ENCODE measurements at places on chromosomes 16 and 17.

DNA sequence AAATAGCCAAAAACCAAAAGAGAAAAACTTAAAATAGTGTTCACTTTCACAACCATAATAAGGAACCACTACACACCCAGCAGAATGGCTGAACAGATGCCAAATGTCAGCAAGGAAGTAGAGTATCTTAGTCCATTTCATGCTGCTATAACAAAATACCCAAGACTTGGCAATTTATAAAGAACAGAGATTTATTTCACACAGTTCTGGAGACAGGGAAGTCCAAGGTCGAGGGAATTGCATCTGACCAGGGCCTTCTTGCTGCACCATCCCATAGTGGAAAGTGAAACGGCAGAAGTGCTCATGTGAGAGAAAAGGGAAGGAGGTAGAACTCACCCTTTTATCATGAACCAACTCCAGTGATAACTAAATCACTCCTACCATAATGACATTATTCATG, 33.8 kb upstream of the CCL22 start:
- DNase-seq: no peak

DNA sequence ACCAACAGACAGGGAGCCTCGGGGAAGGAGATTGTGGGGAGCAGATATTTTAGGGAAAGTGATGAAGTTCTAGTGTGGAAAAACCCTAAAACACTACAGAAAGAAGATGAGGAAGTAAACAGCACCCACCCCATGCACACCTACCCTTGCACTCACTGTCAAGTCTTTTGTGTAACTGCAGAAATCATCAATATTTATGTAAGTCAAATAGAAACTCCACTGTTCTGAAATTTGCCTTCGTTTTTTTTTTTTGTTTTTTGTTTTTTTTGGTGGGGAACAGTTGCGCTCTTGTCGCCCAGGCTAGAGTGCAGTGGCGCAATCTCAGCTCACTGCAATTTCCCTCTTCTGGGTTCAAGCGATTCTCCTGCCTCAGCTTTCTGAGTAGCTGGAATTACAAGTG, 273.4 kb downstream of the CPPED1 start:
- DNase-seq: no peak

DNA sequence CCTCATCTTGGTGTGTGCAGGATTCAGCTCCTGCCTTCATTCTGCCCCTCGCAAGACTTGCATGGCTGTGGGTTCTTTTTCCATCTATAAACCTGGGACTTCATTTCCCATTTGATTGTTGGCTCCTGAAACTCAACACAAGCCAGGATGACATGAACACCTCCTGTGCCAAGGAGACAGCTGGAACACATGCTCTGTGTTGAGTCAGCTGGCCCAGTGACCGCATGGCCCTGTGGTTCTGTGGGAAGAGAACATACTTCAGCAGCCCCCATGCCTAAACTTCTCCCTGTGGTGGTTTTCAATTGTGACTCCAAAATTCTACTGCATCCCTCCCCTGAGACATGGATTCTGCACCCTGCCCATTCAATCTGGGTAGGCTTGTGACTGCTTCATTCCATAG, 57.9 kb upstream of the FOXF1 start:
- no peak for DNase-seq

GRCh38 chr16:11583166-11583565, 3.6 kb downstream of the LITAF start:
- DNase-seq: no peak

DNA sequence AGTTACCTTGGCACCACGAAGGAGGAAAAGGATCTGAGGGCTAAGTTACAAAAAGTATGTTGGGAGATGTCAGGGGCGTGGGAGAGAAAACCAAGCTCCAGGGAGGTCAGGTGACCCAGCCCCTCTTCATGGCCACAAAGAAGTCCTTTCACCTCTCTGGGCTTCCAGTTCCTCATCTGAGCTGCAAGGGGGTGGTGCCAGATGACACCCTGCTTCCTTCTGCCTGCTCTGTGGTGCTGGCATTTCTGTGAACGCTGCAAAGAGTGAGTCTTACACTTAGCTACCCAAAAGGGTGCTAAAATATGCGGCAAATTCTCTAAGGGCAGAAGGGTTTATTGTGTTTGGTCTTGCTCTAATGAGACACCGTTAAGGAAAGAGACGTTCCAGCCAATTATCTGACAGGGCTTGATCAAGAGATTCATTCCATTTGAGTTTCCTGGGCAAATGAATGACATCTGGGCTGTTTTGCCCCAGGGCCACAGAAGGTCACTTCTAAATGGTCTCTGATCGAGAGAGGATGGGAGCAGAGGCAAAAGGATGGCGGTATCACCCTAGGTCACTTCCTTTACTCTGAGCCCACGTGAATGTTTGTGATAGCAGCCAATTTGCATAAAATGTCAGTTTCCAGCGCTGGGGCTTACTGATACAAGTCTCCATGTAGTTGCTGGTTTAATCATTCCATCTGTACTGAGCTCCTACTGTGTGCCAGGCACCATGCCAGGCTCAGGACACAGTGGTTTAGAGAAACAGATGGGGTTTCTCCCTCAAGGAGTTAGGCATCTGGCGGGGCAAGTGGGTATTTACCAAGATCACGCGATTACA, 210.2 kb downstream of the KATNIP start:
- no peak for DNase-seq

- peak; percentile 27 for DNase-seq
Measured at GRCh38 chr17:3738562-3739295, 15.0 kb downstream of the HASPIN start.

- peak; percentile 29 for DNase-seq
Measured at GRCh38 chr17:68431661-68432071, 25.6 kb downstream of the WIPI1 start.

- DNase-seq: no peak
Measured at GRCh38 chr16:1027501-1027815, 45.1 kb upstream of the SSTR5 start.

GRCh38 chr16:89199241-89200123, 855 bp downstream of the SLC22A31 start:
- DNase-seq: no peak

DNA sequence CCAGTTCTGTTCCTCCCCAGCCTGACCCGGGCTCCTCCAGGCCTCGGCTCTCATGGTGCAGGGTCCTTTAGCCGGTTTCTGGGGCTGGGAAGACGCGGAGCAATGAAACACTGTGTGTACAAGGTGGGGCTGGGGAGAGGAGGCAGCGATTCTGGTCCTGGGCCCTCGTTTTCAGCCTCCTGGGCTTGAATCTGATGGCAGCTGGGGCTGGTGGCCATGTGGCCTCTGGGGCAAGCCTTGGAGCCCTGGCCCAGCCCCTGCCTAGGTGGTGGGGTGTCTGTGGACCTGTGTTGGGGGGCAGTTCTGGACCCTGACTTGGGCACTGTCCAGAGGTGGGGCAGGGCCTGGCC, 4.1 kb downstream of the FOXJ1 start:
- DNase-seq: no peak

DNA sequence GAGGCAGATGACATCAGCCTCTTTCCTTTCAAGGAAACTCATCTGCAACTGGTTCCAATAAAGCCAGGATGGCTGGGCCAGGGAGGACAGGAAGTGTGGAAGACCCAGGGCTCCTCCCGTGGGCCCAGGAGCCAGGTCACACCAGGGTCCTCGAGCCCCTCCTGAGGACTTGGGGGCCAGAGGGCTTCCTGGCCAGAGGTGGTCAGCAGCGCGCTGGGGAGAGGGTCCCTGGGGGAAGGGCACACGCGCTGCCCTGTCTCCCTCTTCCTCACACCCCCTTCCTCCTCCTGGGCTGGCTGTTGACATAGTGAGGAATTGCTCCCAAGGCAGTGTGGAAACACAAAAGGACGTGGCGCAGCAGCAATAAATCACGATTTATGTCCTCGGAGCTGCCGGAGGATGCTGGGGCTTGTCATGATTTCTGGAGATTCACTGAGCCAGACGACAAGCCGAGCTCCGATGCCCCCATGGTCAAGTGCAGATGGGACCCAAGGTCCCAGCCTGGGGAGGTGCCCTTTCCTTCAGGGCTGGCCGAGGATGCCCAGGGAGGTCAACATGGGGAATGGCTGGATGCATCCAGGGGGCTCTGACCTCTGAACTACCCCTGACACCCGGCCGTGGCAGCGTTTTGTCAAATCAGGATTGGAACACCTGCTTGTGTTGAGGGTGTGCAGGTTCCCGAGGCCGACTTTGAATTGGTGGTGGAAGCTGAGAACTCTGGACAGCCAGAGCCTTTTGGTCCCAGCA, 152.6 kb downstream of the IRF8 start:
- DNase-seq: peak; percentile 67

- DNase-seq: no peak
Measured at GRCh38 chr17:7084088-7084487, 4.0 kb upstream of the CLEC10A start.

GRCh38 chr16:58264961-58265479, 29.8 kb downstream of the PRSS54 start:
- DNase-seq: no peak

- no peak for DNase-seq
Measured at GRCh38 chr16:8957063-8957397, 6.7 kb downstream of the USP7 start.

DNA sequence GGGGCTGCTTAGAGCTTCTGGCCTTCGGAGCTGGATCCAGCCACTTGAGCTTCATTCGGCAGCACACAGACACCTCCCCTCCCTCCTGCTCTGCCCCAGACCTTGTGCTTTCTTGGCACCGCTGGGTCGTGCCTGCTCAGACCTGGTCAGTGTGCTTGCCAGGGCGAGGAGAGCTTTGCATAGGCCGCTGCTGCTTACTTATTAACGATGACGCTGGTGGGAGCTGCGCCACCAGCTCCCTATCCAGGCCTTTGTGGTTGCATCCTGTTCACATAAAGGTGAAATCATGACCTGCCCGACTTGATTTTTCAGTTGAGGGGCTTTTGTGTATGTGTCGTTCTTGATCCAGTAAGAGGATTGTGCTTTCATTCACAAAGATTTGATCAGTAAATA, 101.1 kb downstream of the MSI2 start:
- no peak for DNase-seq

- no peak for DNase-seq
Measured at GRCh38 chr17:65985571-65985970, 206.4 kb downstream of the CEP112 start.

- DNase-seq: no peak
Measured at GRCh38 chr17:47669081-47669480, 19.4 kb downstream of the KPNB1 start.

DNA sequence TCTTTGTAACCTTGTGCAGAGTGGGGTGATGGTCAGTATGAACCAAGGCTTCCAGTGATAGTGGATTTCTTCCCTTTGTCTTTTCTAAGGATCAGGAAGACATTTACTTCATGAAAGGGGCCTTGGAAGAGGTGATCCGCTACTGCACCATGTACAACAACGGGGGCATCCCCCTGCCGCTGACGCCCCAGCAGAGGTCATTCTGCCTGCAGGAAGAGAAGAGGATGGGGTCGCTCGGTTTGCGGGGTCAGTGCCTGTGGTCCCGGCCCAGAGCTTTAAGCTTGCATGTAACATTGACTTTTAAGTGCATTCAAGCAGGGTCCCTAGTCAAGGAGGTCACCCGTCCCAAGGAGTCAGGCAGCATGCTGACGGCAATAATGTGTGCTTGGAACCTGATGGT, 56.0 kb downstream of the MEAK7 start:
- no peak for DNase-seq

DNA sequence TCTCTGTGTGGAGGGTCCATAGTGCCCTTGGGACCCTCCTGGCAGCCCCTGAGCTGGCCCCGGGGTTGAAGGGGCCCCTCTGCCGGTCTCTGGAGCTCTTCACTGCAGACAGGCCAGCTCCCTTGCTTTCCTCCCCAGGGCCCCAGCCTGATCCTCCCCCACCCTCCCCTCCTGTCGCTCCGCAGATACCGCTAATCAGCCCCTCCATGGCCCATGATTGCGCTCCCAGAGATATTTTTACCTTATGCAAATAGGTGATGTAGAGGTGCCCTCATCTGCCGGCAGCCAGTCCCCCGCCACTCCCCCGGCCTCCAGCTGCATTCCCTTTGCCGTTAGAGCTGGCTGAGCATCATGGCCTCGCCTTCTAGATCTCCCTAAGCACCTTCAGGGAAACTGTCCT, 9.2 kb downstream of the MMP15 start:
- no peak for DNase-seq

- DNase-seq: no peak
Measured at GRCh38 chr16:84930298-84931106, 80.8 kb downstream of the ZDHHC7 start.

DNA sequence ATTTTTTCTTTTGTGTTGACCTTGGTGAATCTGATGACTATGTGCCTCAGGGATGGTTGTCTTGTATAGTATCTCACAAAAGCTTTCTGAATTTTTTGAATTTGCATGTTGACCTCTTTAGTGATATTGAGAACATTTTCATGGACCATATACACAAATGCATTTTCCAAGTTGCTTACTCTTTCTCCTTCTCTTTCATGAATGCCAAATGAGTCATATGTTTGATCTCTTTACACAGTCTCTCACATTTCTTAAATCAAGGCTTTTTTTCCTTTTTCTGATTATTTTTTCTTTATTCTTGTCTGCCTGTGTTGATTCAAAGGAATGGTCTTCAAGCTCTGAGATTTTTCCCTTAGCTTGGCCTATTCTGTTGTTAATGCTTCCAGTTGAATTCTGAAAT, 46.6 kb upstream of the KCNJ16 start:
- DNase-seq: no peak

DNA sequence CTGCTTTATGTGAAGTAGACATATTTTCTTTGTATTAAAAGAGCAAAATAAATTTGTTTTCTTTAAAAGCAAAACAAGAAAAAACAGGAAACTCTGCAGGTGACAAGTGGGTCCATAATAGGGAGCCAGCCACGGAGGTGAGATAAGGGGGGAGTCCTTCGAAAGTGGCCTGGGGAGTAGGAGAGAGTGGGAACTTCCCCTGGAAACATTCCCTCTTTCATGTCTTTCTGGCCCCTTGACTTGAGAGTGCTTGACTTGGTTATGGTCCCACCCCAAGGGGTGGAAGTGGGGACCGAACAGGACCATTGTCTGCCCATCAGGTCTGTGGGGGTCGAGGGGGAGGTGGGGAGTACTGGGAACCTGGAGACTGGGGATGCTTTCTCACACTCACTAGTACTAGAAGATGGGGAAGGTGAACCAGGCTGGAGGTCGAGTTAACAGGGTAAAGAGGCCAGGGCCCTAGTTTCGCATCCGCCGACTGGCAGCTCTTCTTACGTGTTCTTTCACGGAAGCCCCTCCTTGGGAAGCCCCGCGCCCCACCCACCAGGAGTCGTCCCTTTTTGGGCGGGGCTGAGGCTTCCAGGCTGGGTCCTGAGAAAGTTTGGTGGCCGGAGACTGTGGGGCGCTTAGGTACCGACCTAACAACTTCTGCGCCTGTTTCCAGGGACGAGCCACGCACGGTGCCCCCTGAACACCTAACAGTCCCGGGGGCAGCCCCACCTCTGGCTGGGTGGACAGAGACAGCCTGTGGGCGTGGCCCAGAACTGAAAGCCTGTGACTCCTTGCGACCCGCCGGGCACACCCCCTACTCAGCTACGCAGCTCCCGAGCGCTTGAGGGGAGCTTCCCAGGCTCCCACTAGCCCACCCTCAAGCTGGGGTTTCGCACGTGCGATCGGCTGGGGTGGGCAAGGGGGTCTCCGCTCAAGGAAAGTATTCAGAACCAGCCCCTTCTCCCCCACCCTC, 790 bp downstream of the TRADD start:
- DNase-seq: no peak

DNA sequence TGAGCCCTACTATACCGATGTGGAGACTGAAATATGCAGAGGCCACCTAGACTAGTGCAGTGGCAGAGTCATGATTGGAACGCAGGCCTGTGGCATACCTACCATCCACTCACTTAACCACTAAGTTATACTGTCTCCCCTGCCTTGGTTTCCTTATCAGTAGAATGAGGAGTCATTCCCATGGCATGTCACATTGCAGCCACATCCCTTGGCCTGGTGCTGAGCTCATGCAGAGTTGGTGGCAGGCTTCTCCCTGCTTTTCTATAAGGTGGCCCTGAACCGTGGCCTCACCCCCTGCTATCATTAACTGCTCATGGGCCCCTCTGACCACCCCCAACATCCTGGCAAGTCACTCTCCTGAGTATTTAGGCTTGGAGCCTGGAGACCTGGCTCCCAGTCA, 212.5 kb downstream of the KATNIP start:
- no peak for DNase-seq
